ENCODE measurements at places on chromosomes 2 and 18. TPM values are rescaled to one million over a fixed set of nuclear protein-coding genes. Genes with fewer than 3 reads are reported as not detected.
A peak's percentile ranks its signal among the peaks of the same experiment; 100 is the strongest.

DNA sequence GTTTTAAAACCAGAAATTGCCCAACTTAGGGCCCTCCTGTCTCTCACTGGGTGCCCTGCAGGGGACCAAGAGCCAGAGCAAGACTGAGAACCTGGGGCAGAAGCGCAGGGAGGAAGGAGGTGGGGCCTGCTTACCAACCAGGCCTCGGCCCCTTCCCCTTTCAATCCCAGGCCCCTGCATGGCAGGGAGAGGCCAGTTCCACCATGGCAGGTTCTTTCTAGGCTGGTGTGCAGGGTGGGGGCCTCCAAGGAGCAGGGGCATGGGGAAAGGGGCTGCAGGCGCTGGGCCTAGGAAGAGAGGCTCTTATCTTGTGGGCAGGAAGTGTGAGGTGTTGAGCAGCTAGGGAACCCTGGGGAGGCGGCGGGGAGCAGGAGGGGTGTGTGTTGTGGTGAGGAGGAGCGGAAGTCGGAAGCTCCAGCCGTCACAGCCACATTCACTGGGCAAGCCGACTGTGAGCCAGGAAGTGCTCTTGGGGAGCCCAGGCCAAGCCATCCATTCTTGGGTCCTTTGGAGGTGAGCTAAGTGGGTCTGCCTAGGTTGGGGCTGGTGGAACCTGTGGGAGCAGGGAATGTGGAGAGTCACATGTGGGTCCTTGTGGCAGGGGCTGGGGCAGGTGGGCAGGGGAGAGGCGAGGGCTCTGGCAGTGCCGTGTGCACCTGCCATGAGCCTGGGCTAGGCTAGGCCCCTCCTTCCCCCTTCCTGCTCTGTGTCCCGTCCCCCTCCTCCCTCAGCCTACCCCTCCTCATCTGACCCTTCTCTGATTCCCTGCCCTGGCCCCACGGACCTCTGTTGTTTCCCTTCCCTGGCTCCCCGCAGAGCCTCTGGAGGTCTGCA lies at the start of gene PSD4:
Gene PSD4 (plus strand): TSS at position 430 of the 834 bp plus-strand sequence. CDS start 8,486 bp downstream, outside the sequence.
- peak; percentile 76 for DNase-seq

DNA sequence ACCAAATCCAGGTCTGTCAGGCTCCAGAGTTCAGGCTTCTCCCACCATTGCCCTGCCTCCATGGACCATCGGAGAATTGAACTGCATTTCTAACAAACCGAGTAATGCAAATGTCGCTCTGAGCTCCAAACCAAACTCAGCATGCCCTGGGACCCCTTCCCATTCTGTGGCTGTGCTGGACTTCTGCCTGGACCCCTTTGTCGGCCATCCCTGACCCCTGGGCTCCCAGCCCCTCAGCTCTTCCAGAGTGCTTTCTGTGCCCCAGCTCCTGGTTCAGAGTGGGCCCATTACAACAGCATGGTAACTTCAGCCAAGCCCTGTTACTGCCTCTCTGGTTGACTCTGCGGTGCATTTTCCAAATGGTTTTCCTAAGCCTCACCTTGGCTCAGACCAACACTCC lies 55.1 kb upstream of the MAPRE3 start:
- DNase-seq = peak; percentile 27

The DNAJC5G gene
- not detected for total RNA-seq

DNA sequence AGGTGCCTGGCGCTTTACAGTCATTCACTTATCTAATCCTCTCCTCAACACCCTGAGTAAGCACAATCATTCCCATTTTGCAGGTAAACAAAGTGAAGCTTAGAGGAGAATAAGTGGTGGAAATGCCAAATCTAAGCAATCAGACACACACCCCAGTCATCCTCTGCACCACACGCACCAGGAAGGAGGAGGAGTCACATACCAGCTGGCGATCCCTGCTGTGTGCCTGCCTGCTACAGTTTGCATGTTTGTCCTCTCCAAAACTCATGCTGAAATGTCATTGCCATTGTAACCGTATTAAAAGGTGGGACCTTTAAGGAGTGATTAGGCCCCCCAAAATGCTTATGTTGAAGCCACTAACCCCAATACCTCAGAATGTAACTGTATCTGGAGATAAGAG lies 93.7 kb downstream of the LOXHD1 start:
- DNase-seq = no peak

GRCh38 chr2:218168635-218169462 lies 2.1 kb upstream of the CXCR1 start:
- peak; percentile 53 for DNase-seq

The SPDYA gene
- total RNA-seq = 2.5 TPM

The GRB14 gene
- total RNA-seq = 6.7 TPM

GRCh38 chr18:63119647-63120046 lies 199.9 kb downstream of the BCL2 start:
- DNase-seq = no peak

GRCh38 chr2:187774551-187775071 lies 220.4 kb upstream of the TFPI start:
- DNase-seq = no peak

The SERPINB3 gene
- not detected for total RNA-seq

The SP140 gene
- 2.7 TPM for total RNA-seq

- no peak for DNase-seq
These were observed 25.5 kb downstream of the WDPCP start for GRCh38 chr2:63562751-63563150.

- DNase-seq = no peak
These were observed 16.9 kb upstream of the CD28 start for GRCh38 chr2:203689426-203690116.

DNA sequence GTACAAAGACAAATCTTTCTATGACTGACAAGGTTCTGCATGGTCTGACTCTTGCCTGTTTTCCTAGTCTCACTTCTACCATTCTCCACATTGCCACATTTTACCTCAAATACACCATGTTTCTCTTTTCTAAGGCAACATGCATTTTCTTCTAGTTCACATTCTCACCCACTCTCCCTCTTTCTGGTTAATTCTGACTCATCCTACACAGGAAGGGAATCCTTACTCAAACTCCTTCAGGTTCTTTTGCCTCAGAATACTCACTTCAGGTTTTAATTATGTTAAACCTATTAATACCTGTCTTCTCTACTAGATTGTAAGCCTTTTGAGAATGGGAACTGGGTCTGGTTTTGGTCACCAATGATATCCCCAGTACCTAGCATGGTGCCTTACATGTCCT lies 47.2 kb downstream of the MAP2 start:
- no peak for DNase-seq

All from ureter (tissue), 1 donor.